ENCODE measurements at places on chromosomes 4 and X.

DNA sequence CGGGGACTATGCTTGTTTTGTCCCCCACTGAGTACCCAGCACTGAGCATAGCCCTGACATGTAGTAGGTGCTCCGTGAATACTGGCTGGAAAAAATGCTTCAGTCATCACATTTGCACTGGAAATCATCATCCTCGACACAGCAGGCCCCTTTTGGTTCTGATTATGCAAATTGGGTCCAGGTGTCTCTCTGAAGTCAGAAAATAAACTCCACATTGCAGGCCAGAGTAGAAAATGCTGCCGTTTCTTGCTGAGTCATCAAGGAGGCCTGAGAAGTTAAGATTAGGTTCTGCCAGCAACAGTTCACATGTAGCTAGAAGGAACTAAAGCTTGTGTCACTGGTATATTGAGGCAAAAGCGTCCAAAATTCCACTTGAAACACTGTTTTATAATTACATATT, 15.0 kb upstream of the STK32B start:
- no peak for DNase-seq

DNA sequence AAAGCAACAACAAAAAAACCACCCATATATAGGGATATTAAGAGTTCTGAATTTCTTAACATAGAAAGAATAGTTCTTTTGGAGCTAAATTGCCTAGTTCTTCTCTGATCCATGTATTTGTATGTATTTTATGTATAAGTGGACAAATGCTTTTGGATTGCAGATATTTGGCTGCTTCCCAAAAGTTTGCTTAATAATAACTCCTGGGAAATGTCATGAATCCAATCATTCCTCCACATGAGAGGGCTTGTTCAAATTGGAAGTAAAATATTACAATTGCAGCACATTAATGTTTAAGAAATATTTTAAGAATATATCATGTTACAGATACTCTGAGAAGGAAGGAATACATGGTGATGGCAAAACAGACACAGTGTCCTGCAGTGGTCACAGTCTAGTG, 71.5 kb upstream of the PAGE3 start:
- no peak for DNase-seq

DNA sequence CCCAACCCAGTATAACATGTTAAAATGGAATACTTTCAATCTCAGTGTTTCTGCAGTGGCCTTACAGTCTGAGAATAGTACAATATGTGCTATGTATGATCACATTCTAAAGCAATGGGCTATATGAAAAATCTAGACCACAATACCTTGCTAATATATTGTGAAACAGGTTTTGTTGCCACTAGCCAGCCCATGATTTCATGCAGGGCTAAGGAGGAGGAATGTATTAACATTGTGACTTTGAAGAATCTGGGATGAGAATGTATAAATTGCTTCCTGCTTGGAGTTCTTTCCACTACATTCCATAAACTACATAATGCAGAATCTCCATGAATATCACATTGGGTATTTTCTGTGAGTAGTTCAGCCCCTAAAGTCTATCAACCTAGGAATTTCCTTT, 935.4 kb upstream of the GRIA3 start:
- no peak for DNase-seq

DNA sequence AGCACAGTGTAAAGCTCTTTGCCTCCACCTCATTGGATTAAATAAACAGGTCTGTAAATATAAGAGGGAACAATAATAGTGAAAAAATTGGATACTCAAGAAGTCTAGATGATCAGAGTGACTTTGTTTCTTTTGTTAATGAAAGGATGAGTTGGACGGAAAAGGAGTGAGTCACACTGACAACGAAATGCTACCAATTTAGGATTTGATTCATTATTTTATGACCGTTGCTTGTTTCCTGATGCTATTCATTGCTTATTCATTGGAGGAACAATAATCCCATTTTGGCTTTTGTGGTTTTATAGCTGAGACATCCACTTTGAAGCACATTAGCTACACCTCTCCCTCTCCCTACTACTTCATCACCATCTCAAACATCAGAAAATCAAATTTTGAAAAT, 74.4 kb upstream of the DYNLT3 start:
- no peak for DNase-seq

GRCh38 chr4:101345596-101346350, 1.6 kb downstream of the PPP3CA start:
- DNase-seq, result peak; percentile 74

DNA sequence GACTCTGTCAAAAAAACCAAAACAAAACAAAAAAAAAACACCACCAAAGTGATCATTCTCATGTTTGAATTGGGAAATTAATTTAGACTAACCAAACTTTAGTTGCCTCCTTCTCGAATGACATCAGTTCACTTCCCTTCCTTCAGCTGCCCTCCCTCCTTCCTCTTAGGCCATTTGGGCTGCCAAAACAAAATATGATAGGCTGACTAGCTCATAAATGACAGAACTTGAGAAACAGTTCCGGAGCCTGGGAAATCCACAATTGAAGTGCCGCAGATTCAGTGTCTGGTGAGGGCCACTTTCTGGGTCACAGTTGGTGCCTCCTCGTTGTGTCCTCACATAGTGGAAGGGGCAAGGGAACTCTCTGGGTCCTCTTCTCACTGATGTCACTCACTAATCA, 16.1 kb upstream of the WAS start:
- DNase-seq, result no peak

GRCh38 chrX:44012484-44013096, 39.4 kb upstream of the NDP start:
- peak; percentile 52 for DNase-seq

DNA sequence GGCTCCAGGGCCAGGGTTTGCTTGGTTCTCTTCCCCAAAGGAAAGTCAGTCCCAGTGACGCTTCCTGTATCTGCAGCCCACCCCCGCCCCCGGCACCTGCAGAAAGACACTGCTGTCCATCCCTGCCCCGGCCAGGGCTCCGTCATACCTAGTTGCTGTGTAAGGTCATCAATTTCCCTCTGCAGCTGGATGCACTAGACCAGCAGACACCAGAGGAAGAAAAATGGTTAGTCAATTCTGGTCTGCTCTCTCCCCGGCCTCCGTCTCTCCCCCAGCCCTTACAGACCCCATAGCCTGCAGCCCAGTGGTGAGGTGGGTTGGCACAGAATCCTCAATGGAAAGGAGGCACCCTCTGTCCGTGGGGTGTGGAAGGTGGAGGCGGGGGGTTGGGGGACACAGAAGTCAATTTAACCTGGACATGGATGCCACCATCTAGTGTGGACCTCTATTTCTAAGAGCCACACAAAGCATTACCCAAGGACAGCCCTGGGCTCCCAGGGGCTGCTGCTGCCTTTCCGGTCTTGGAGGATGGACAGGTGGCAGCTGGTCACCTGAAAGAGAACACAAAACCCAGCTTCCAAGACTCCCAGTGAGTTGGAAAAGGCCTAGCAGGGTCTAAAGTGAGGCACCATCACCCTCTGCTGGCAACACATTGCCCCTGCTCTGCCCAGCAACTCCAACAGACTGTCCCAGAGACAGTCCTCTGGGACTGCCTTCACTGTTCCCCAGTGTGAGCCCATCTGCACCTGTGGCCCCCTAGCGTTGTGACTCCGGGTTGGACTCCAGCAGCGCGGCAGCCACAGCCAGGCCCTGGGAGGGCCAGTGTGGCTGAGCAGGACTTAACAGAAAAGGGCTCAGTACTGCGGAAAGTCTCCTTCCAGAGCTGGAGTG, 40.2 kb upstream of the NHSL2 start:
- no peak for DNase-seq

DNA sequence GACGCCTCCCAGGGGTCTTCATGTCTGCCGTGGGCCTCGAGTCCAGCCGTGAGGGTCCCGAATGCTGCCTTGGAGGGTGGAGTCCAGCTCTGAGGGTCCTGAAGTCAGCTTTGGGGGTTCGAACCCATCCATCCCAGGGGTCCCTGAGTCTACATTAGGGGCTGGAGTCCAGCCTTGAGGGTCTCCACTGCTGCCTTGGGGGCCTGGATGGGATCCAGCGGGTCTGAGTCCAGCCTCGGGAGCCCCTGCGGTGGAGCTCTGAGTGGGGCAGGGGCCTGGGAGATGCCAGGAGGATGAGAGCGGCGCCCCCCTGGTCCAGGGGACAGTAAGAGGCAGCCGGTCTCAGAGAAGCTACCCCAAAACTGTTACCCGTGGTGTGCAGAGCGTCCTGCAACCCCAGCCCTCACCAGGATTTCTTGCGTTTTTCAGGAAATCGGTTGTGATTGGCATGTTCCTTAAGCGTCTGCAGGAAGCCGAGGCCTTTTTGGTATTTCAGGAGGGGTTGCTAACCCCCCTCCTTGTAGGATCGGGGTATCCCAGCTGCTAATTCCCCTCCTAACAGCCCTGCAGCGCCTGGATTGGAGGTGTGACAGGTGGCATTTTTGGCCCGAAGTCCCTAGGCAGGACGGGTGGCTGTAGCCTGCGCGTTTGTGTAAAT, 1.7 kb upstream of the GTPBP6 start:
- peak; percentile 42 for DNase-seq

GRCh38 chr4:80507507-80507906, 172.0 kb downstream of the CFAP299 start:
- no peak for DNase-seq

DNA sequence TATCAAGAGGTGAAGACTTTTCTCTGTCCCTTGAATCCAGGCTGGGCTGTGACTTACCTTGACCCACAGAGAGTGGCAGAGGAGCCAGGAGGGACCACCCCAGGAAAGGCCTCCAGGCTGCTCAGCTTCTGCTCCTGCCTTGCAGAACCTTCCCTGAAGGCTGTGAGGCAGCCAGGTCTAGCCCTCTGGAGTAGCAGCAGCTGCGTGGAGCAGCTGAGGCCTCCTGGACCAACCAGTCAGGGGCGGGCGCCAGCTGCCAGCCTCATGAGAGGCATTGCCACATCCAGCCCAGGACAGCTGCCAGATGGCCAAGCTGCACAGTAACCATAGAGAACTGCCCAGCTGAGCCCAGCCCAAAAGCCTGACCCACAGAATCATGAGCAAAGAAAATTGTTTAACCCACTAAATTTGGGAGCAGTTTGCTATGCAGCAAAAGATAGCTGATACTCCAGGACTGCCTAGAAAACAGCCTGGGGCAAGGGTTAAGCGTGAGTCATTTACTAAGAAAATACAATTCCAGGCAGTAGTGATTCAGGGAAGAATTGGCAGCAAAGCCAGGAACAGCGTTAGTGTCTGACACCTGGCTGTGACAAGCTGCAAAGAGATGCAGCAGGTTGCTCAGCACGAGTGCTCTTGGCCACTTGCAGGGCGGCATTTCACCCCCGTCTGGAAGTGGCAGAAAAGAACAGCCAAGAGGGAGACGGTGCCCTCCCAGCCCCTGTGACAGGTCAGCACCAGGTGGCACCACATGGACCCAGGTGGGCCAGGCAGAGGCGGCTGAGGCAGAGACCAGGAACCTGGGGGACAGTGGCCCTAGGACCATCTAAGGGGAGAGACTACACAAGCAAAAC, 14.7 kb upstream of the PDE6B start:
- no peak for DNase-seq

GRCh38 chrX:105277132-105277531, 56.6 kb upstream of the TEX13A start:
- DNase-seq, result no peak

- no peak for DNase-seq
These were observed 171.4 kb downstream of the SH3KBP1 start for GRCh38 chrX:19715711-19716638.

GRCh38 chr4:15756361-15756861, 21.7 kb upstream of the CD38 start:
- peak; percentile 82 for DNase-seq

DNA sequence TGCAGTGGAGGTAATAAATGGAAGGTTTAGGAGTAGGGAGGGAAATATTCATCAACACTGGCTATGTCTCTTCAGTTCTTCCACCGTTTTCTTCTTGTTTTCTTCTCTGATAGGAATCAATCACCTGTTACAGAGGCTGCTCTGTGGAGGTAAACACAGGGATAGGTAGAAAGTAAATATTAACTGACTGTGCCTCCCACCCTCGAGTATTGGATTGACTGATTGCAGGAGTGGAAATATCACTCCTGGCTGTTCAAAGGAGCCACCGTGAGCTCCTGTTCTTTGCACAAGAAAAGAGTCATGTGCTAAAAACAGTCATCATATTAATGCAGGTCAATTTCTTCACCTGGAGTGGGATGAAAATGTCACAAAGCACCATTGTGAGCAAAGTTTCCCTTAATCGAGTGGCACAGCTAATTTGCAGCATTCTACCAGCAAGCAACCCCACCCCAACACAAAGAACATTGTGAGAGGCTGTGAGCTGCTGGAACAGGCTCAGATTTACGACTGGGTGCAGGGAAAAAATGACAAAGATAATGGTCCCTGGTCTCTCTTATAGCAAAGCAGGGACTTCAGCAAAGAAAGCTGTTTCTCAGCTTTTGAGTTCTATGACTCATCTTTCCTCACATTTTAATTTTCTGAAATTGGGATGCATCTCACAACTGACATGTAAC, 113.7 kb upstream of the TSPAN5 start:
- DNase-seq, result no peak

DNA sequence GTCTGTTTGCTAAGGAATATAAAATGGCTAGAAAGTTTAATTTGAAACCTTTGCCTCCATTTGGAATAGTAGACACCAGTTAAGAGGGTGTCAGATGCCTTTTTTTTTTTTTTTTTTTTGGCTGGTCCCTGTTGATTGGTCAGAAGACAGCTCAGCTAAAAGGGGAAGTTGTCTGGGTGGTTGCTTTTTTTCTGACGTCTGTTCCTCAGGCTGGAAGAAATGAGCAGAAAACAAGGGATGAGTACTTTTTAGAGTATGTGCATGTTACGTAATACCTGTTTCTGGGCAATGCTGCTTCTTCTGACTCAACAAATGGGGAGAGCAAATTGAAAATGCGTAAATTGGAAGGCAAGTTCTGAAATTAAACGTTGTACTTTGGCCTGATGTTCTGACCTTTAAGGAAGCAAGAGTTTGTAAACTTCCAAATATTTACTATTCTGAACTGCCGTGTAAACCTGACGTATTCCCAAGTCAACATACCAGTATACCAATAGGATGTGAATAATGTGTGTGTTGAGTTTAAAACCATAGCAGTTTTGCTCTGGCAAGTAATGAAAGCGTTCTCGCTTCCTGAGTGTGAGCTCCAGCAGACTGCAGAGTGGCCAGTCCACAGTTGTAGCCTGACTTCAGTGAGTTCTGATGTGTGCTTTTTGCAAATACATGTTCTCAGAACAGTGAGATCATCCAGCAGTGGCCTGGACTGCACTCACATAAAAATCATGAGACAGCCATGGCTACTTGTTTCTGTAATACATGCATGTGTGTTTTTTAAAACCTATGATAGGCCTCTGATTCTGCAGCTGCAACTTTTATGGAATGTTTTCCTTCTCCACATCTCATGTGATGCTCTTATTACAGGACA, 1.7 kb downstream of the SAT1 start:
- DNase-seq, result no peak

DNA sequence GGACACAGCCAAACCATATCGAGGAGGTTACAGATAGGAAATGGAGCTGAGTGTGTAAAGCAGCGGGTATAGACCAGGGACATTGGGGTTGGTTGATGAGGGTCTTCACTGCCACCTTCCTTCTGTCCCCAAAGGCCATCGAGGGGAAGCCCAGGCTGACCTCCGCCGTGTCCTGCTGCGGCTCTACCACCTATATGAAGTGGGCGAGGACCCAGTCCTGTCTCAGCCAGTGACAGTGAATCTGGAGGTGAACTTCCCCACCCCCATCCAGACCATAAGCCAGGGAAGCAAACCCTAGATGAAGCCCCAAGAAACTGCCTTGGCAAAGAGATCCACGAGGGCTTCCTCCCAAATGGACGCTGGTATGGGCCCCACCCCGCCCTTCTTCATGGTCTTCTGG, 23.2 kb upstream of the MRFAP1 start:
- peak; percentile 11 for DNase-seq
